Activated T-helper 1 cell treated with anti-CD3 and anti-CD28 coated beads, Interleukin-2, amount 50 U/mL, for 16 hours (primary cell): ENCODE measurements at places on chromosomes 1 and 21.
A peak's percentile ranks its signal among the peaks of the same experiment; 100 is the strongest.

DNA sequence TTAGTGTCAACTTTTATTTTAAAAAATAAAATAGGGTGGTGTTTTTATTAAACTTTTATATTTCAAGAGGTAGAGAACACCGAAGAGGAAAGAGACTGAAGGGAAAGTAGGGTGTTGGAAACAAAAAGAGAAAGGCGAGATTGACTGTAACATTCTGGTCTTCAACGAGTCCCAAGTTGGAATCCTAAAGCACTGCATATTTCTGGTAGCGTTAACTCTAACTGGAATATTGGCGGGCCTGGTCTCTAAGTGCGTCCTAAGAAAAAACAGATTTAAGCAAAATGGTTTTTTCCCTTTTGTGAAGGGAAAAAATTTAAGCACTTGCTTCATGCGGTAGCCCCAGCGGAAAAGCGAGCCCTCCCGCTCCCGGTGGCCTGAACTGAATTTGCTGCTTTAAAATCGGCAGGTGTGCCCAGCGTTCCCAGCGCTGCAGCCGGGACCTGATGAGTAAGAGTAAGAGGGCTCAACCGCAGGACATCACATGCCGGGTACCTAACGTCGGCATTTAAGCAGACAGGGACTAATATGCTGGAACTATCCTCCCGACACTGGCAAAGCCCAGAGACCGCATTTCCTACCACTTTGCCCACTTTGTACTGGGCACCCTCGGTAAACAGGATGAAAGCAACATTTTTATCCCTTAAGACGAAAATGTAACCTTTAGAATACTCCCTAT lies 30.5 kb upstream of the NFIA start:
- DNase-seq = no peak

GRCh38 chr1:93681101-93681988 lies at the start of gene BCAR3:
TSS of gene BCAR3 (minus strand) at chr1:93681837. CDS start at chr1:93674930, 6,907 bp downstream.
- DNase-seq = no peak

DNA sequence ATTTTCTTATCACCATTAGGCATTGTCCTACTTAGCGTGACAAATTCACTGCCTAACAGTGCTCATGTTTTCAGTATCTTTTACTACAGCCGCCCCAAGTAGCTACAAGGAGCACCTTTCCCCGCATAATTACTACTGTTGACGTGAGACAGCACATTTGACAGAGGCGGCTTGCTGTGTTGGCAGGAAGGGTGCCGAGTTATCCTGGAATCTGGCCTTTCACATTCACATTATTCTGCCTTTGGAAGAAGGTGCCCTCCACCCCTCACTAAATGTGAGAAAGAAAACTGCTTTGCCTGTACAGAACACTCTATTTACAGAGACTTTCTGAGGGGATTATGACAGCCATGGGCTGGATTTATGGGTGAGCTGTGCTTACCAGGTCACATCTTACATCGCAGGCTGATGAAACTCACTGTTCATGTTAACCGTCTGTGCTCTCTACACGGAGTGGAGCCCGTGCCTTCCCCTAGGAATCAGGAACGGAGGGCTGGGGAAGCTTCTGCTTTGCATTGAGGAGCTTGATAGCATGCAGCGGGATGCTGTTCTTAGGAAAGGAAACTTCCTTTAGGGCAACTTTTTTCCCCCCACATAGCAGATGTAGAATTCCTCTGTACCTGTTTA lies 148.0 kb upstream of the ZRANB2 start:
- no peak for DNase-seq

DNA sequence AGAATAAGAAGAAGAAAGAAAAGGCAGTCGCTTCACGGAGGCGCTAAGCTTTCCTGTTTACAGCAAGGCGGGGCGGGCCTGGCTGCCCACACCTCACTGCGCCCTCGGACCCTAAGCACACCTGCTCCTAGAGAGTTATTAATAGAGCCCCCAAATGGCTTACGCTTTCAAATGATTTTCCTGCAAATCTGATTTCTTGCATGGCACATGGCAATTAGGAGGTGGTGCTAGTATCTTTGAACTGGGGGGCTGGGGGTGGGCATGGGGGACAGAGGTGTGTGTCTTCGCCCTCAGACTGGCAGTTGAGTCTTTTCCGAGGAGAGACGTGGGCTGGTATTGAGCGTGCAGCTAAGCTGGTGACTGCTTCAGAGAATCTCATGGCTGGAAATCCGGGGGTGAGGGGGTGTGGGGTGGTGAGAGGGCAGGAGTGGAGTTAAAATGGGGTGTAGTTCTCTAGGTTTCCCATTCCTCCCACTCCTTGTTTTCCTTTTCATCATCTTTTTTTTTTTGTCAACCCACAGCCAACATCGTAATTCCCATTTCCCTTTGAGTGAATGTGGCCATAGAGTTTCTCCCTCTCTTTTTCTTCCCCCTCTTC lies 1.3 kb downstream of the S1PR1 start:
- DNase-seq = peak; percentile 40

GRCh38 chr1:228544921-228545591 lies 57.9 kb downstream of the RNF187 start:
- DNase-seq = no peak

GRCh38 chr1:203354246-203354645 lies 3.3 kb upstream of the FMOD start:
- no peak for DNase-seq

GRCh38 chr1:204669579-204669978 lies 16.0 kb downstream of the LRRN2 start:
- no peak for DNase-seq

- no peak for DNase-seq
Measured at GRCh38 chr1:41851589-41851988, 67.1 kb downstream of the HIVEP3 start.

DNA sequence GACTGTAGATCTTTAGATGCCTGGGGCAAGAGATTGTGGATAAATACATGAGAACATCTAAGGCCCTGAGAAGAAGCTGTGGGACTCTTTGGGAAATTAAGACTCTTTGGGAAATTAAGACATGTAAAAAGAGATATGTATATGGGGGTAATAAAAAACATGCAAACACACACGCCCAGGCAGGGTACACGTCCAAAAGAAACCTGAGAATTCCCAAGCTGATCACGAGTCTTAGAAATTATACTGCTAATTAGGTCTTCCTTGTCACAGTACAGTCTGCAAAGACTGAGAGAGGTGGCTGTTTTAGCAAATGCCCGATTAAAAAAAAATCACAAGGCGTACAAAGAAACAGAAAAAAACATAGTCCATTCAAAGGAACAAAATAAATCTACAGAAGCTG lies 39.3 kb upstream of the ERO1B start:
- DNase-seq = no peak

GRCh38 chr1:65478379-65479026 lies 58.0 kb downstream of the LEPR start:
- no peak for DNase-seq

- DNase-seq = no peak
Measured at GRCh38 chr1:109716121-109716520, 4.1 kb downstream of the GSTM5 start.

DNA sequence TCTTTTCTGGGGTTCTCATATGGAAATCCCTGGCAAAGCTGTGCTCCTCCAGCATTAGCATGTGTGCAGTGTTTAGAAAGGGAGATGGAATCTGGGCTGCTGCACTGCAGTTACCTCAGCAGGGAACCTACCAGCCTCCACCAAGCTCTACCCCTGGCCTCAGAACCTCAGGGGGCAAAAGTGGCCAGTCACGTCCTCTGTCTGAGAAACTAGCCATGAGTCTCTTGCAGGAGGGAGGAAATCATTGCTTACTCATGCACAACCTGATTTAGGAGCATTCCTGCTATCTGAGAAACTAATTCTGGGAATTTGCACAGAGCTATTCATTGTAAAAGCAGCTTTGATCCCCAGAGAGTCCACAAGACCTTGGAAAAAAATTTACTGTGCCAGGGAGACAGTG lies 80.6 kb upstream of the IPO9 start:
- no peak for DNase-seq

DNA sequence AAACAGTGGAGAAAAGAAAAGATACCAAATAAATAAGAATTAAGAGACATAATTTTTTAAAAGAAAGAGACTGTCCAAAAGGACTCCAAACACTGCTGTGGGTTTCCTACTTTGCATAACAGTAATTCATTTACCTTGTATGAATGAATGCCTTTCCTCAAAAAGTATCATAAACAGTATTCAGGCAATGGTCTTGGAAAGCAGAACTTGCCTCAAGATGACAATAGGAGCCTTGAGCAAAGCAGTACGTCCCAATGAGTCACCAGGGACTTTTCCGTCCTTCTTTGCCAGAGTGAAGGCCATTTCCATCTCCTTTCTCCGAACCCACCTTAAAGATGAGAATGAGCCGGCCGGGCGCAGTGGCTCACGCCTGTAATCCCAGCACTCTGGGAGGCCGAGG lies 186.4 kb downstream of the ZBTB18 start:
- no peak for DNase-seq

- no peak for DNase-seq
Measured at GRCh38 chr1:230507236-230507635, 81.1 kb upstream of the PGBD5 start.

GRCh38 chr1:173663159-173663558 lies 6.5 kb downstream of the ANKRD45 start:
- no peak for DNase-seq

DNA sequence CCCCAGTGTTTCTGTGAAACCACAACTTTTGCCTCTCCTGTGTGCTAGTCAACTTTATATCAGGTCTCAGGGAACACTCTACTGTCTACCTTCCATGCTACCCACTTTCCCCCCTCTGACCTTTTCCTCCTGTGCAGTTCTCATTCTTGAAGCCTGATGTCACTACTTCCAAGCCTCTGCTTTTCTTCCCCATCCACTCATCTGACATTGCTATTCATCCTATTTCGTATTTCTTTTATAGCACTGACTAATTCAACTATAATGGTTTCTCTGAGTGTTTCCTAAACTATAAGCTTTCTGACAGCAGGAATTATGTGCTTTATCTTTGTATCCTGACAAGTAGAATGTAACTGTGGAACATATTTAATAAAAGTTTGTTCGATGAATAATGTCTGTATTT lies 18.2 kb upstream of the DPH5 start:
- no peak for DNase-seq

- no peak for DNase-seq
Measured at GRCh38 chr1:158362941-158363340, 9.2 kb downstream of the CD1E start.

DNA sequence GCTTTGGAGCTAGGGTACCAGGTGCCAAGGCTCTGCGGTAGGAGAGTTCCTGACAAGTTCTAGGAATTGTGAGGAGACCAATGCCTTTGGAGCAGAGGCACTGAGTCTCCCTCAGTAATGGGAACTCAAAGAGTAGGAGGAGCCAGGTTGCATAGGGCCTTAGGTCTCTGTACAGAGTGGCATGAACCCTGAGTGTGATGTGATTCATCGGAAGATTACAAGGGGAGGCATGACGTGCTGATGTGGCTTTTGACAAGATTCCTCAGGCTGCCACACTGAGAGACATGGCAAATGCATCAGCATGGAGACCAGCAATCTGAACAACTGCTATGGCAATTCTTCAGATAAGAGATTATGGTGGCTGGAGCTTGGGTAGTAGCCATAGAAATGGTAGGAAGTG lies 94.6 kb upstream of the SLC44A3 start:
- DNase-seq = no peak

DNA sequence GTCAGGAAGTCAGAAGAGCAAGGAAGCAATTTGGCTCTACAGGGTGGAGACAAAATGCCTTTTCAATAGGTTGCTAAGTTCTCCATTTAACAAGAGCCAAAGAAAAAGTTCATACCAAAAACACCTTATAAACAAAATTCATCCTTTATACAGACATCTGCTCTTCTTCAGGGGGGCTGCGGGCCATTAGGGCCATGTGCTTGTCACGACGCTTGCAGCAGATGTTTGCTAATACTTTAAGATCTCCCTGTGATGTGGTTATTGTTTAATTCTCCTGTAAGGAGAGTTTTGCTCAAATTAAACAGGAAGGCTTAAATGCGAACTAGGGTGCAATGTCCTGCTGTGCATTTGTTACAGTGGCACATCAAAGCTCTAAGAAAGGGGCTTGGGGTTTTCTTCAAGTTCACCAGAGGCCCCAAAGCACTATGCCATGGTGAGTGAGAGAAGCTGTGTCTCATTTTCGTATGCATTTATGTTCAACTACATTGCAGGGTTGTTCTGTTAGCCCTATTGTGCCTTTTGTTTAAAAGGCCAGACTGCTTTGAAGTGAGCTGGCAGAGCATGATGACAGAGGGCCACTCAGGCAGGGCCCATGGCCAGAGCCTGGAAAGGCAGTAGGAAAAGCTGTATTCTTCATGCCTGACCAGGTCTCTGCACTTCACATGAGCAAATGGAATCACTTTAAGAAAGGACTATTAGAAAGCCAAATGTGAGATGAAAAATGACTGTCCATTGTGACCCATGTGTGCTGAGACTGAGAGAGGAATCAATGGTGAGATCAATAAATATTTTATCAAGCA lies 24.8 kb upstream of the NTPCR start:
- DNase-seq = no peak
